ENCODE measurements at places on chromosomes 13 and 19. TPM values are rescaled to one million over a fixed set of nuclear protein-coding genes. Genes with fewer than 3 reads are reported as not detected.

S1PR4 gene
- not detected for total RNA-seq

ARHGAP45 gene
- total RNA-seq, result 0.79 TPM

NKPD1 gene
- total RNA-seq, result 0.52 TPM

MRPS31 gene
- 13.5 TPM for total RNA-seq

ZNF350 gene
- 12.5 TPM for total RNA-seq

All from bronchial smooth muscle cell (primary cell).